ENCODE measurements at places on chromosomes 7 and 10. TPM values are rescaled to one million over a fixed set of nuclear protein-coding genes. Genes with fewer than 3 reads are reported as not detected.

DNA sequence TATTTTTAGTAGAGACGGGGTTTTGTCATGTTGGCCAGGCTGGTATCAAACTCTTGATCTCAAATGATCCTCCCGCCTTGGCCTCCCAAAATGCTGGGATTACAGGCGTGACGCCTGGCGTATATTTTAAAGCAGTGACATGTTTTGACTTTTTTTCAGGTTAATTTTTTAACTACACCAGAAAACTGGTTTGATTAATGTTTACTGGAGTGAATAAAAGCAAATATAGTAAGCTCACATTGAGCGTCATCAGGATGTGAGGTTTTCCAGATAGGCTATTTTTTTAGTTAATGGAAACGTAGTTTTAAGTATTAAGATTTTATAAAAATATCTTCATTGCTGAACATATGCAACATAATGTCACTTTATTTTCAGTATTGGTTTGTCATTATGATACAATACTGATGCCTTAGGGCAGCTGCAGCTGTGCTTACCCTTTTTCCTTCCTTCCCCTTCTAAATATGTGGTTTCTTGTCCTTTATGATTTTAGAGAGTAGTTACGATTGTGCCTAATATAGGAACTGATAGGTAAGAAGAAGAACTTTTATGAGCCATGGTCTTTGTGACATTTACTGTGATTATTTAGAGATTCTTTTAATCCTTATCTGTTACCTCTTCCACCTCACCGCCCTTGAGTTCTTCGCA is 37.3 kb downstream of the TMEM60 start:
- no peak for DNase-seq

DNA sequence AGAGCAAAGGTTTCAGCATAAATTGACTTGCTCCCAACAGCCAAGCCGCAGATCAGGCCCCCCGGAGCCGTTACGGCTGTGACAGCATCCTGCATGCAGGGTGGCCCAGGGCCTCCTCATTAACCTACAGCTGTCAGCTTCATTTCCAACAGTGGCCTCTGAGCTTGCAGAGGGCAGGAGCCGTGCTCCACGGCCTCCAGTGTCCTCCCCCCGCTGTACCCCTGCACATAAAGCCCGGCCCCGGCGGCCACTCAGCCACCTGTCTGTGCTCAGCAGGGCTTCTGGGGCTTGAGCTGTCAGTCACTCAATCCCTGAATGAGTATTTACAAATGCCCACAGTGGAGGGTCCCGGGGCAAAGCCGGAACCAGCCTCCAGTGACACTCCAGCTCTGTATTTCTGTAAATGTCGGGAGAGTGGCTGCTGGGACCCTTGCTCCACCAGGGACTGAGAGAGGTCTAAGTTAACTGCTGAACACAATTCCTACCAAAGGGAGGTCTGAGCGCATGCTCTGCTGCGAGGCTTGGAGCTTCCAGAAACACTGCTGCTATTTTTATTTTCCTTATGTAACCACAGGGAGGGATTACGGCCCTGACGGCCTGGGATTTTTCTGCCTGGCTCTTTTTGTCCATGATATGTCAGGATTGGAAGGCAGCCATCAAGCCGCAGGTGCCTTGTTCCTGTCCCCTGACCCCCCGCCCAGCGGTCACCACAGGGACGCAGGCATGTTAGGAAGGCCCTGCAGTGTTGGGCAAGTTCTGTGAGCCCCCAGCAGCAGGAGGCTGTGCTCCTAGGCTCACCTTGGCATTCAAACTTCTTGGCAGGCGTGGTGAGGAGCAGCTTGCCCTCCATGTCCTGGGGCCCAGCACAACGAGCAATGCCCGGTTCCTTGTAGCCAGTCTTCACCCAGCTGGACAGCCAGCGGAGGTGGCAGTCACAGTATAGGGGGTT is 165.0 kb downstream of the SLIT1 start:
- no peak for DNase-seq

Gene LDB3
- total RNA-seq = 0.10 TPM

DNA sequence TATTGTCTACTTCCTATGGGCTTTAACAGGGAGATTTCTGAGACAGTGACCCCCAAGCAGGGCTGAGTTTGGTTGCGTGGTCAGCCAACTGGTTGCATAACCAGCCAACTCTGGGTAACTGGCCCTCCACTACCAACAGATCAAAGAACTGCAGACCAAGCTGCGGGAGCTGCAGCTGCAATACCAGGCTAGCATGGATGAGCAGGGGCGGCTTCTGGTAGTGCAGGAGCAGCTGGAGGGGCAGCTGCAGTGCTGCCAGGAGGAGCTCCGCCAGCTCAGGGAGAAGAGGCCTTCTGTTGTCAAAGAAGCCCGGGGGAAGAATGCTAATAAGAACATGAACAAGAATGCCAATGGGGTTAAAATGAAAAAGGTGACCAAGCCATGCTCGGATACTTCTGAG is 15.7 kb upstream of the FLNC start:
- no peak for DNase-seq

Gene SEMA3A
- 0.34 TPM for total RNA-seq

DNA sequence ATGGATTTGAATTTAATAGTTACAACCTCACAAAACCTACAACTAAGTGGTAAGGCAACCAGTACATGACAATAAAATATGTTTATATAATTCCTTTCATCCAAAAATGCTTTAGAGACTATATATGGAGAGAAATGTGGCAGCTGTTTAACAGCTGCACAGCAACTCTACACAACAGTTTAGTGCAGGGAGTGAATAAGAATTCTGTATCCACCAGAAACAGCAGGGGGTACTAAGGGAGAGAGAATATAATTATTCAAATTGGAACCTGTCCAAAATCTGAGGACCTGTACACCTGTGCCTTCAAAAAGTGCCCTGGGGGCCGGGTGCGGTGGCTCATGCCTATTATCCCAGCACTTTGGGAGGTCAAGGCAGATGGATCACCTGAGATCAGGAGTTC is 49.6 kb downstream of the POLL start:
- no peak for DNase-seq

Gene TRIM74
- total RNA-seq = 0.44 TPM

- no peak for DNase-seq
Measured at GRCh38 chr7:138608275-138608674, 92.9 kb downstream of the SVOPL start.

GRCh38 chr7:123961771-123962170 is 36.7 kb downstream of the SPAM1 start:
- no peak for DNase-seq

GRCh38 chr10:58372607-58373441 is 12.4 kb upstream of the TFAM start:
- DNase-seq = no peak

- DNase-seq = no peak
Measured at GRCh38 chr10:22850541-22850940, 77.3 kb upstream of the ARMC3 start.

Measured in activated T-helper 1 cell treated with anti-CD3 and anti-CD28 coated beads, Interleukin-12 subunit alpha, Interleukin-12 subunit beta, Interleukin-2, Interleukin-4 antibody, amounts not matched to agents 30 ng/mL and 10 ng/mL and 1 ng/mL, durations not matched to agents 14 hours and 24 hours and 36 hours (primary cell).